ENCODE measurements at places on chromosomes 5 and 9.

- H3K36me3 ChIP-seq = no peaks in the 10 kb centered on the region
- H3K27ac ChIP-seq = no peak overlapping the region
- no peak overlapping the region for H3K4me3 ChIP-seq
- H3K27me3 ChIP-seq = no peaks in the 10 kb centered on the region
- H3K4me1 ChIP-seq = no peaks in the 10 kb centered on the region
These were observed 67.8 kb downstream of the AK8 start for GRCh38 chr9:132810314-132810713.

- no peak overlapping the region for H3K4me3 ChIP-seq
- no peaks in the 10 kb centered on the region for H3K27me3 ChIP-seq
- no peaks in the 10 kb centered on the region for H3K36me3 ChIP-seq
- no peak for DNase-seq
These were observed 64.8 kb downstream of the ZCCHC7 start for GRCh38 chr9:37184905-37185867.

- no peak overlapping the region for H3K4me3 ChIP-seq
- DNase-seq = no peak
- H3K27me3 ChIP-seq = no peaks in the 10 kb centered on the region
- no peaks in the 10 kb centered on the region for H3K4me1 ChIP-seq
These were observed 13.9 kb downstream of the TNIP1 start for GRCh38 chr5:151066920-151067319.

- H3K36me3 ChIP-seq = no peaks in the 10 kb centered on the region
- no peak overlapping the region for H3K27ac ChIP-seq
- no peaks in the 10 kb centered on the region for H3K4me1 ChIP-seq
- no peak overlapping the region for H3K4me3 ChIP-seq
These were observed 255.5 kb downstream of the CAAP1 start for GRCh38 chr9:26637101-26637500.

GRCh38 chr5:32984851-32985610 lies 273.9 kb downstream of the NPR3 start:
- H3K4me3 ChIP-seq = no peak overlapping the region
- no peaks in the 10 kb centered on the region for H3K27me3 ChIP-seq
- H3K27ac ChIP-seq = no peak overlapping the region
- no peak for DNase-seq
- no peaks in the 10 kb centered on the region for H3K36me3 ChIP-seq
- no peaks in the 10 kb centered on the region for H3K4me1 ChIP-seq

GRCh38 chr9:121217609-121218292 lies 16.1 kb upstream of the RAB14 start:
- H3K27ac ChIP-seq = no peak overlapping the region
- no peak overlapping the region for H3K4me3 ChIP-seq
- H3K36me3 ChIP-seq = no peaks in the 10 kb centered on the region
- no peak for DNase-seq
- H3K4me1 ChIP-seq = no peaks in the 10 kb centered on the region

DNA sequence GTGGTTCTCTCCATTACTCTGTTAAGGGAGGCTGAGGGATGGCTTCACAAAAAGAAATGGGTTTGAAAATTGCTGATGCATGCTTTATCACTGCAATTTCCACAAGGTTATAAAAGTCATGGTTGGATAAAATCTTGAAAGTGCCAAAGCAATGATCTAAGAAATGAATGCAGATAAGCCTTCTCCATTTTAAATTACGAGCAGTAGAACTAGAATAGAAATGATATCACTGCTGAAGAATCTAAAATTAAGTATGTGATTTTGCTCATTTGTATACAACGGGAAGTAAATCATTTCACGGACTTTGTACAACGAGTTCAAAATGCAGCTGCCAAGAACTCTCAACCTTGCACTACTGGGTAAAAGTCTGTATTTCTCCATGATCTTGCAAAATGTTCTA lies 299.0 kb downstream of the PRELID2 start:
- no peak for DNase-seq
- H3K27me3 ChIP-seq = no peaks in the 10 kb centered on the region
- H3K4me1 ChIP-seq = no peaks in the 10 kb centered on the region
- H3K27ac ChIP-seq = no peak overlapping the region
- H3K36me3 ChIP-seq = no peaks in the 10 kb centered on the region

DNA sequence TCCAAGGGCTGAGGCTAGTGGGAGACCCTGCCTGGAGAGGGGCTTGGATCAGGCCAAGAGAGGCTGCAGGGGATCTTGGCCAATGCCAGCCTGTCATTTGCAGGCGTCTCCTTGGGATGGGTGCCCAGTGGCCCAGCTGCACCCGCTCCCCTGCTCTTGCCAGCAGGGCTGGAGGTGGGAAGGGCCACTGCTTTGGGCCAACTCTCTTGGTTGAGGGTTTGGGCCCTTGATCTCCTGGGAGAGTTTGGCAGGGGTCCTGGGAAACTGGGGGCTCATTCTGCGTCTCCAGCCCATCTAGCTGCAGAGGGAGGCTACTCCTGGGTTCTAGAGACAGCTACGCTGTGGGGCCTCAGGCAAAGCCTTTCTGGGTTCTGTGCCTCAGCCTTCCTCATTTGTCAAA lies 10.5 kb downstream of the PSD2 start:
- H3K4me3 ChIP-seq = no peak overlapping the region
- H3K27ac ChIP-seq = no peak overlapping the region
- H3K4me1 ChIP-seq = no peaks in the 10 kb centered on the region
- no peaks in the 10 kb centered on the region for H3K27me3 ChIP-seq
- no peaks in the 10 kb centered on the region for H3K36me3 ChIP-seq

DNA sequence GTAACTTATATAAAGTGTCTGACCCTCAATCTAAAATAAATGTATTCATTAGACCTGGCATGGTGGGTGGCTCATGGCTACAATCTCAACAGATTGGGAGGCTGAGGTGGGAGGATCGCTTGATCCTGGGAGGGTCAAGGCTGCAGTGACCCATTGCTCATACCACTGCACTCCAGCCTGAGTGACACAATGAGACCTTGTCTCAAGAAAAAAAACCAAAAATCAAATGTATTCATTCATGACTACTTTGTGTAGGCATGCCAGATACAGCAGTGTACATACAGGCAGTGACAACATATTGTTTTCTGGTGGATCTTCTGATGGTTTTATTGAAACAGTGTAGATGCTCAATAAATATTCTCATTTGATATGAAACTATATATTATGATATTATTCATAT lies 201.0 kb downstream of the TRIM32 start:
- no peaks in the 10 kb centered on the region for H3K36me3 ChIP-seq
- no peaks in the 10 kb centered on the region for H3K4me1 ChIP-seq
- no peaks in the 10 kb centered on the region for H3K27me3 ChIP-seq
- no peak overlapping the region for H3K4me3 ChIP-seq
- no peak for DNase-seq

- no peaks in the 10 kb centered on the region for H3K27me3 ChIP-seq
- H3K36me3 ChIP-seq = no peaks in the 10 kb centered on the region
- DNase-seq = no peak
- no peaks in the 10 kb centered on the region for H3K4me1 ChIP-seq
These were observed 2.1 kb upstream of the SH3RF2 start for GRCh38 chr5:145934276-145934675.

GRCh38 chr9:34443533-34443932 lies 14.8 kb downstream of the FAM219A start:
- no peak overlapping the region for H3K4me3 ChIP-seq
- H3K4me1 ChIP-seq = no peaks in the 10 kb centered on the region
- H3K27ac ChIP-seq = no peak overlapping the region
- no peaks in the 10 kb centered on the region for H3K27me3 ChIP-seq
- H3K36me3 ChIP-seq = no peaks in the 10 kb centered on the region

GRCh38 chr5:91503321-91503720 lies 120.2 kb upstream of the ARRDC3 start:
- no peaks in the 10 kb centered on the region for H3K4me1 ChIP-seq
- no peak for DNase-seq
- no peak overlapping the region for H3K4me3 ChIP-seq
- H3K27me3 ChIP-seq = no peaks in the 10 kb centered on the region
- no peaks in the 10 kb centered on the region for H3K36me3 ChIP-seq

- H3K27ac ChIP-seq = no peak overlapping the region
- H3K36me3 ChIP-seq = no peaks in the 10 kb centered on the region
- H3K27me3 ChIP-seq = no peaks in the 10 kb centered on the region
- no peaks in the 10 kb centered on the region for H3K4me1 ChIP-seq
These were observed 117.2 kb downstream of the APBA1 start for GRCh38 chr9:69554945-69555344.

DNA sequence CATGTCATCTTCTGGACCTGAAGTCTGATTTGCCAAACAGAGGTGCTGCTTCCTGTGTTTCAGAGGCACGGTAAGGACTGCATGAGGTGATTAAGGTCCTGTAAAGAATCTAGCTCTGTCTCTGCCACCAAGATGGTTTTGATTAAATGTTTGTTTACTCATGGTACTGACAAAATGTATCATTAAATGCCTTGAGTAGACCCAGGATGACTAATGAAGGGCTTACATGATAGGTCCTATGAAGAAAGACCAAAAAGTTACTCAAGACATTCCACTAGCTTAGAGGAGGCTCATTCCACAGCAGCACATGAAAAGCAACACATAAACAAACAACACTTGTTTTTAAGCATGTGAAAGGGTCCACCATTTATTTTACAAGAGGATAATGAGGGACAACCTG lies 100.9 kb downstream of the BOD1 start:
- H3K4me1 ChIP-seq = no peaks in the 10 kb centered on the region
- no peaks in the 10 kb centered on the region for H3K27me3 ChIP-seq
- H3K36me3 ChIP-seq = no peaks in the 10 kb centered on the region
- no peak for DNase-seq
- H3K27ac ChIP-seq = no peak overlapping the region
- H3K4me3 ChIP-seq = no peak overlapping the region

- H3K27ac ChIP-seq = peak overlapping the region; percentile 92
- H3K4me1 ChIP-seq = no peaks in the 10 kb centered on the region
- peak; percentile 44 for DNase-seq
- peak overlapping the region; percentile 76 for H3K4me3 ChIP-seq
- no peaks in the 10 kb centered on the region for H3K36me3 ChIP-seq
- H3K27me3 ChIP-seq = no peaks in the 10 kb centered on the region
These were observed 628 bp downstream of the ATOSB start for GRCh38 chr9:35114840-35115628.

DNA sequence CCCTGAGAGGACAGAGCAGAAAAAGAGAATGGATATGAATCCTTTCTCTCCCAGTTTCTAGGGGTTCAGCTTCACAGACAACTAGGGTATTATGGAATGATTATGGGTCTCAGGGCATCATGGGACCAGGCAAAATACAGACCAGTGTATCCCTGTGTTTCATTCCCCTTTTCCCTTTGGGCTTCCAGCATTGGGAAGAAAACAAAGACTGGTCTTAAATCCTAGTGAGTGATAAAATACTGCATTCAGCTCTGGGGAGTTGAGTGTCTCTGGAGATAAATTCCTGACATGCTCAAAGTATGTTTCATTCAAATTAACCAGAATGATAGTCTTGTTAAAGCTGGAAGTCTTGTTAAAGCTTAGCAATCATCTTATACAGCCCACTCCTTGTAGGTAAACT lies 2.4 kb upstream of the POU4F3 start:
- no peaks in the 10 kb centered on the region for H3K36me3 ChIP-seq
- DNase-seq = no peak
- no peak overlapping the region for H3K4me3 ChIP-seq
- H3K27ac ChIP-seq = no peak overlapping the region
- no peaks in the 10 kb centered on the region for H3K4me1 ChIP-seq

GRCh38 chr5:58300346-58300895 lies 159.5 kb downstream of the PLK2 start:
- no peak overlapping the region for H3K27ac ChIP-seq
- no peak for DNase-seq
- H3K36me3 ChIP-seq = no peaks in the 10 kb centered on the region
- no peaks in the 10 kb centered on the region for H3K27me3 ChIP-seq
- no peaks in the 10 kb centered on the region for H3K4me1 ChIP-seq
- no peak overlapping the region for H3K4me3 ChIP-seq

DNA sequence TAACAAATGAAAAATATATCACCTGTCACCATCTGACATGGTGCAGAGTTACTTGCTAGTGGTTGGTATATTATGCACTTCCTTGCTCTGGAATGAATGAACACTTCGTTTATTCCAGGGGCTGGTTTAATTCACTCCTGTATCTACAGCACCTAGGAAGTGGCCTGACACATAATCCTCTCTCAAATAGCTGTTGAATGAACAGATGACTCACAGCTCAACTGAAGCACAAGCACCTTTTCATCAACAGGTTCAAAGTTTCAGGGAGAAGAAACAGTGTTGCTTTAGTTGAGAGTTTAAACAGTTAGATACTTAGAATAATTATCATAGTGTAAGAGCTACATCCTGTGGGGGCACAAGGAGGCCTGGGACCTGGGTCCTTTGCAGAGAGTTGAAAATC lies 135.0 kb upstream of the DAP start:
- no peak overlapping the region for H3K27ac ChIP-seq
- no peaks in the 10 kb centered on the region for H3K4me1 ChIP-seq
- H3K36me3 ChIP-seq = no peaks in the 10 kb centered on the region
- no peak for DNase-seq
- no peaks in the 10 kb centered on the region for H3K27me3 ChIP-seq
- no peak overlapping the region for H3K4me3 ChIP-seq

All from breast epithelium (tissue), 4 donors.